Suppressor macrophage treated with lipopolysaccharide for 1 hour (primary cell): ENCODE measurements at places on chromosomes 2 and 18.

- DNase-seq, result peak; percentile 86
Observed at GRCh38 chr2:234335661-234336228, 161.1 kb downstream of the ARL4C start.

- DNase-seq, result no peak
Observed at GRCh38 chr2:212843409-212844199, 305.0 kb upstream of the ERBB4 start.

- DNase-seq, result no peak
Observed at GRCh38 chr18:48938827-48939204, 11.9 kb downstream of the SMAD7 start.

- no peak for DNase-seq
Observed at GRCh38 chr2:81996332-81996731, 1691.8 kb upstream of the LRRTM1 start.

DNA sequence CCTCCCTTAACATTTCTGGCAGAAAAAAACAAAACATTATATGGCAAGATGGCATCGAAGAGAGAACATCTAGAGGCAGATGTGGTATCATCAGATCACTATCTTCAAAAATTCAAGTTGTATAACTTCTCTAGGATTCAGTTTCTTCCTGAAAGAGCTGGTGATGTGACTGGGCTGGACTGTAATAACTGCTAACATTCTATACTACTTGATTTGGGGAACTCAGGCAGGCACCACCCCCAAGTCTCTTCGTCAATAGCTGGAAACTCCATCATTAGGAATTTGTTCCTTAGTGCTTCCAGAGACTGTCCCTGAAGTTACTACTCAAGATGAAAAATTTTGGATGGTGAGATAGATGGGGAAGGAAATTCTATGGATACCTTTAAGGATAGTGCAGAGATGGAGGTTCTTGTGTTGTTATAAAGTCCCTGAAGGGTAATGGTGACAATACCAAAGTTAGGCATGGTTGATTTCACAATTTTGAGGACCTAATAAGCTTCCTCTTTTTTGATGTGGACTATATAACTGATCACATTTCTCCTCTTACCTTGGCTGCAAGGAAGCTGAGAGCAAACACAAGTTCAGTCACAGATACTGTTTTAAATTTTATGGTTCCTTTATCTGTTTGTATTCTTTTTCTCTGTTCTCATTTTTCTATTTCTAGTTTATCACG is 59.1 kb upstream of the PGAP1 start:
- DNase-seq, result peak; percentile 77

- DNase-seq, result no peak
Observed at GRCh38 chr18:27762054-27762453, 414.9 kb downstream of the CDH2 start.

DNA sequence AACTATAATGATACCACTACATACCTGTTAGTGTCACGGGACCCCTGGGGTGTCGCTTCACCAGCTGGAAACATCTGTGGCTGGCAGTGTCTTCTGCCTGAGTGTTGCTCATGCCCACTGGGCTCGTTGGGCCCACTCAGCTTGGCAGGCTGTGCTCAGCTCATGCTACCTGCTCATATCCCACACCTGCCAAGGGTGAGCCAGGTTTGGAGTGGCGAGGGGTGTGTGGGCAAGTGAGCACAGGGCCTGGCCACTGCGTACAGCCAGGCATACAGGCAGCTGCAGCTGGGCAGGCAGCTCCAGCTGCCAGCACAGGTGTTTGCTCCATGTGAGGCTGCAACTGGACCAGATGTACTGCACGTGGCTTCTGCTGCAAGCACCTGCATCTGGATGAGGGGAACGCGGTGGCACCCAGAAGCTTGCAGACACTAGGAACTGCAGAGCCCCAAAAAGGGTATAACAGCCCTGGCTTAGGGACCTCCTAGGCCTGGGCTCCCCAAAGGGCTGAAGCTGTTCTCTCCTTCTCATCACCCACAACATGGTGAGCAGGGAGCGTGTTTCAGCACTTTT is 70.1 kb downstream of the SUCLG1 start:
- DNase-seq, result no peak

- peak; percentile 98 for DNase-seq
Observed at GRCh38 chr18:23231340-23232021, 96.2 kb downstream of the CABLES1 start.
